ENCODE measurements at places on chromosomes 2 and 18.

- DNase-seq: no peak
These were observed 231.9 kb downstream of the GALR1 start for GRCh38 chr18:77481541-77481940.

GRCh38 chr2:106869512-106870275, 16.3 kb downstream of the ST6GAL2 start:
- no peak for DNase-seq

GRCh38 chr2:11027195-11027594, 115.5 kb downstream of the KCNF1 start:
- DNase-seq: no peak

GRCh38 chr2:186639939-186640338, 50.1 kb downstream of the ITGAV start:
- no peak for DNase-seq

DNA sequence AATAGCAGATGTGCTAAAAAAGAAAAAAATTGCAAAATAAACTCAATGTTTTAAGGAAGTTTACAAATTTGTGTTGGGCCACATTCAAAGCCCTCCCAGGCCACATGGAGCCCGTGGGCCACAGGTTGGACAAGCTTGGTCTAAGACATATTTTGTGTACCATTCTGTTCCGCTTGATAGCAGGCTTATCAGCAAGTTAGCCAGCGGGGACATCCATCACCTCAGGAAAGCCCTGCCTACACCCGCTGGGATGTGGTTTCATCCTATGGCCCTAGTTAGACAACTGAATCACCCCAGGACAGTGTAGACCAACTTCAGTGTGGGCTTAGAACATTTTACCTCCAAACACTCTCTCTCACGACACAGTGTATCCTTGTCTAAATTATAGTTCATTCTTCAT, 32.6 kb downstream of the CD8B2 start:
- no peak for DNase-seq

GRCh38 chr18:54151376-54151775, 73.1 kb downstream of the MBD2 start:
- no peak for DNase-seq

- no peak for DNase-seq
These were observed 312.9 kb downstream of the PRKCE start for GRCh38 chr2:45964223-45964841.

- DNase-seq: no peak
These were observed 63.5 kb downstream of the DCC start for GRCh38 chr18:52403291-52404021.

- no peak for DNase-seq
These were observed 20.0 kb downstream of the PASK start for GRCh38 chr2:241129086-241129871.

DNA sequence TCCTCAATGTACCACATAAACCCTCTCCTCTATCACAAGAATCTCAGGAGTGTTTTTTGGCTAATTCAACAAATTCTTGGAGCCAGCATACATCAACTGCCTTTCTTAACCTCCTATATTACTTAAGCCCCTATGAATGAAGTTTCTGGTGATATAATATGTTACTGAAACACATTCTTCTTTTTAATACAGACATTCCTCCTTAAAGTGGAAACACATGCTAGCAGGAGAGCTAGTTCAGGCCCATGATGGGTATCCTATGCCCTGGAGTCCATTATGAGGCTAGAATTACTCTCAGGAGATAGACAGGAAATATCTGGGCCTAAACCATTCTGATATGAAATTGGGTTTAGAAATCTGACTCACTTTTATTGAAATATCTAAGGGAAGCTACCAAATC, 26.6 kb upstream of the RMDN2 start:
- no peak for DNase-seq

- DNase-seq: no peak
These were observed 79.3 kb downstream of the FBXO15 start for GRCh38 chr18:74068296-74068695.

DNA sequence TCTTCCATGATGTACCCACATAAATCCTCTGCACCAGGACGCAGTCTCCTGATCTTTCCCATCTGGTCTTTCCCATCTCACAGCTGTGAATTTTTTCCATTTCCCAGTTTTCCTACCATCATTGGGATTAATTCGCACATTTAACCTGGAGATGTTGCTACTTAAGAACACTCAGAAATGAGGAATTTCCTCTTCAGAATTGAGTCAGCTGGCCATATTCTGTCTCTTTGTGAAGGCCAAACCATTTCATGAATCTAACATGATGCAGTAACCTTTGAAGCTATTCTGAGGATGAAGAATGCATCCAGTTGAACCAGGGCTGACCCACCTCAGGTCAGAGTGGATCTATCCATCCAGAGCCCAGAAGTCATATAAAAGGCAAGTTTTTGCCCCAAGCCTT, 326.8 kb downstream of the SETBP1 start:
- no peak for DNase-seq

DNA sequence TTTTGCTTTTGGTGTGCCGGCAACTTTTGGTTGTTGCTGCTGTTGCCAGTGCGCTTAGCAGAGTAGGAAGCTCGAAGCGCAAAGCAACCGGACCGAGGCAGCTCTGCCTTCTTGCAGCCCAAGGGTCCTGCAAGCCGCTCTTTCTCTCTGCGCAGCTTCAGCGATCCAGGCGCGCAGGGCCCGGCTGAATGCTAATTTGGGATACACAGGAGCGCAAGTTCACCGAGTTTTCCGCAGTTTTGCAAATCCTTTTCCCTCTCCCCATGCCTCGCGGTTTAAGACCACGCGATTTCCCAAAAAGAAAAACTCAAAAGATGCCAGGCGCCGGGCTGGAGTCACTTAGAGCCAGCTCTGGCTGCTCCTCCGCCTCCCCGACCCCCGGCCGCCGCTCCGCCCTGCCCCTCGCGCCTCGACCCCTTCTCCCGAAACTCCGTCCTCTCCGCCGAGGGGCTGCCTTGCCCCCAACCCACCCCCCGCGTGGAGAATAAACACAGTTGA, 13.5 kb upstream of the SIX3 start:
- no peak for DNase-seq

- no peak for DNase-seq
These were observed 154.0 kb upstream of the NFATC1 start for GRCh38 chr18:79241755-79242154.

DNA sequence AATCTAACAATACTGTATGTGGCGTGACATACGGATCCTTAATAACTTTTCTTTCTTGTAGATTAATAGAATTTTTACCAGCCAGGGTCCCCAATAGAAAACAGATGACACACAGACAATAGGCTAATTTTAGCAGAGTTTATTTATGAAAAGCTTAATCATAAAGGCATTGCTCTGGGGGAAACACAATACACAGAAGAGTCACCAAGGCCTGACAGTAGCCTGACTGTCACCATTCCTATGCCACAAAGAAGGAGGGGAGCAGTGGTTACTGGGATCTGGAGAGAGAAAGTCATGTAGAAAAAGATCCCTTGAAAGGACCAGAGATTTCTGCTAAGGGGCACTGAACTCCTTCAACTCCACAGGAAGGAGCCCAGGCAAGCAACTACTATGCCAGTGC, 139.5 kb downstream of the METTL4 start:
- DNase-seq: no peak

GRCh38 chr18:26526128-26526965, 22.0 kb downstream of the KCTD1 start:
- no peak for DNase-seq

DNA sequence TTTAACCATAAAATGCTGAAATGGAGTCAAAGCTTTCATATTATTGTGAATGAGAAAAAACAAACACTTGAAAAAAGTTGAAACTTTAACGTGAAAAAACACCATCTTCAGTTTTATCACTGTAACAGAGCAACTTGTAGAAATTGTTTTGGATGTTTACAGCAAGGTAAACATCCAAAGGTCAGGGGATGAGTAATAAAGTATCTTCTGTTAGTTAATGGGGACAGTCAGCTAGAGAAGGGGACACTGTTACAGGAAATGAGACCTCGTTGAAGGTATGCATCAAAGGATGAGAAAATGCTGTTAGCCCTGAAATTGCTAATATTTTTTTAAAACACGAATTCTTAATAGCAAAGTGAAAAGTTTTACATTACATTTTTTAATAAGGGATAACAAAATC, 2.9 kb downstream of the RHBDD1 start:
- DNase-seq: no peak

- no peak for DNase-seq
These were observed 16.3 kb downstream of the COL4A3 start for GRCh38 chr2:227180770-227181169.

- no peak for DNase-seq
These were observed 647.8 kb upstream of the RAB6C start for GRCh38 chr2:129331638-129332037.

DNA sequence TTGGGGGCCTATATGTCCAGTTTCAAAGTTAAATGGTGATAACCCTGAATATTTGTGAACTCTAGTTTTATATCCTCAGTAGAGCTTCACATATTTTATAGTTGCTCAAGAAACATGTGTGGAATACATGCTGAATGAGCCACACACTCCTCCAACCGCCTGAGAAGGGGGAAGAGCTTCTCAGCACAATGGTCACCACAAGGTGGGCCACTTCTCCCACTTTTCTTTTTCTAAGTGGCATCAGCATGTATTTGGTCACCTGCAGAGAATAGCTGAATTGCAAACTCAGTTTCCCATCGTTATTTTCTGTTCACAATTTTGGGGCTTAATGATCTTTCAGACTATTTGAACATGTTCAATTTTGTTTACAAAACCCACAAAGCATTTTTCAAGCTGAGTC, 340.5 kb downstream of the PARD3B start:
- no peak for DNase-seq

GRCh38 chr2:173990970-173991819, 26.0 kb upstream of the SP3 start:
- DNase-seq: no peak

DNA sequence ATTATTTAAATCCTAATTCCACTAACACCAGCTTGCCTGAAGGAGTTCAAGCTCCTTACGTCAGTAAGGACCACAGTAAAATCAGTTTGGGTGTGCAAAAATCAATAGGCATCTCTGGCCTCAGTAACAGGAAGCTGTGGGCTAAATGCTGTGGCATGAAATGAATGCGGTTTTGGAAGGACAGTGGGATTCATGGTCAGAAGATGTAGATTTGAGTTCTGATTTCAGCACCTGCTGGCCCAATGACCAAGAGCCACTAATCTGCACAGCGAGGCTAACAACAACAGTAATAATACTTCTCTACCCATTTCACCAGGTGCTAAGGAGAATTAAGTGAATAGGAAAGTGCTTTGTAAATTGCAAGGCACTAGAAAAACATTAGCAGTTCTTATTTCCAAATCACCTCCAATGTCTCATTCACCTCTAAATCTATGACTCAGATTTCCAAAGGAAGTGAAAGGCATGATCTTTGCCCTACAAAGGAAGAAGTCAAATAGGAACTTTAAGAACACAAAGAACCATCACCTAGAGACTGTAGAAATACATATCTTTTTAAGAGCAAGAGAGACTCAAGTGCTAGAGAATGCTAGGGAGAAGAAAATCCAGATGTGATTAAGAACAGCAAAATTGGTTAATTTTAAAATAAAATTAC, 172.6 kb downstream of the ANKRD44 start:
- no peak for DNase-seq

DNA sequence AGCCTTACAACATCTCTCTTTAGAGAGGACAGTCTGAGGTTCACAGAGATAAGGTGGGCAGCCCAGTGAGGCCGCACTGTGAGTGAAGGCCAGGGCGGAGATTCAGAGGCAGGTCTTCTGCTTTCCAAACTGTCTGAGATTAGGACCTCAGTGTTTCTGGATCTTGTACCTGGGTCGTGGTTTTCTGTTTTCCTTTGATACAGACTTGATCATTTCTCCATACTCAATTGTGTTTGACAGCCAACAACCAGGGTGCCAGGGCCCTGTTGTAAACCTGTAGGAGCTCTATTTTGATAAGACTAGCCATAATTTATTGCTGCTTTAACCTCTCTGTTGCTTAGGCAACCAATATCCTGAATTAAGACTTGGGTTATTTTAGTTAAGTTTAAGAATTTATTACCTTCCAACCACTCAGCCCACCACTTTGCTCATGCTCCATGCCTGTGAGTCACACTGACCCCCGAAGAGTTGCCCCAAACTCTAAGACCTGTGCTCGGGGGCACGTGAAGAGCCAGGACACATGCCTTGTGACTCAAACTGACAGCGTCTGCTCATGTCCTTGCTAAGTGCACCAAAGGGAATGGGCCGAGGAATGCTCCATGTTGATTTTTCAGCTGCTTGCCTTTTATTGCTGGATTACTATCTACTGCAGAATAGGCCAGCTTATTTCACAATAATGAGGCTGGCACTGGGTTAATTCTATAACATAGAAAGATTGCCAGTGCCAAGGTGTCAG, 248.6 kb downstream of the BCL2 start:
- DNase-seq: no peak

- DNase-seq: no peak
These were observed 166.8 kb downstream of the TPGS2 start for GRCh38 chr18:36661999-36662398.

- DNase-seq: no peak
These were observed 153.8 kb downstream of the AFF3 start for GRCh38 chr2:99988599-99988998.

- no peak for DNase-seq
These were observed 393.4 kb downstream of the ALK start for GRCh38 chr2:29527947-29528346.

DNA sequence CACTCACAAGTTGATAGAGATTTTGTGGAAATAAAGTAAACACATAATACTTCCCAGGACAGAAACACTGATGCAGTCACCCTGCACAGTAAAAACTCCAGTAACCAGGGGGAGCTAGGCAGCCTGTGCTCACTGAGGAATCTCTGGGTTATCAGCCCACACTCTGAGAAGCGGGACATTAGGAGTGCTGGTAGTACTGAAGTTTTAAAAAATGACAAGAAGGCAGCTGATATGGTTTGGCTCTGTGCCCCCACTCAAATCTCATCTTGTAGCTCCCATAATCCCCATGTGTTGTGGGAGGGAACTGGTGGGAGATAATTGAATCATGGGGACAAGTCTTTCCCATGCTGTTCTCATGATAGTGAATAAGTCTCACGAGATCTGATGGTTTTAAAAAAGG, 31.4 kb downstream of the KCTD1 start:
- no peak for DNase-seq

DNA sequence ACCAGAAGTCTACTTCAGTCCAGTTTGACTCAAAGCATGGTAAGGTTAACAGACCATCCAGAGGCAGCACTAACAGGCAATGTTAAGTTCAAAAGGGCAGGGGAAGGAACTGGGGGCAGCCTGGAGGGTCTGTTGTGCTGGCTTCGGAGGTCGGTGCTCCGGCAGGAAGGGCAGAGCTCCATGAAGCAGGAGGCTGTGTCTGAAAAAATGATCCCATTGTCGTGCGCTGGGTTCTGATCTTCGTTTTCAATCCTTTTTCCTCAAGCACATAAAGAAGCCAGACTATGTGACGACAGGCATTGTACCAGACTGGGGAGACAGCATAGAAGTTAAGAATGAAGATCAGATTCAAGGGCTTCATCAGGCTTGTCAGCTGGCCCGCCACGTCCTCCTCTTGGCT, 21.9 kb upstream of the DLX1 start:
- DNase-seq: no peak

Measured in T follicular helper cell (primary cell).